Stimulated activated CD4-positive, alpha-beta T cell treated with anti-CD3 and anti-CD28 coated beads, Interleukin-1b, Interleukin-23, amount 100 ng/mL, for 24 hours (primary cell): ENCODE measurements at places on chromosomes 3 and 15.

GRCh38 chr15:28022961-28023360 is 76.2 kb downstream of the OCA2 start:
- no peak for DNase-seq

GRCh38 chr15:58258501-58259292 is 120.5 kb downstream of the AQP9 start:
- DNase-seq, result no peak

- DNase-seq, result no peak
These were observed 167.8 kb upstream of the DPH6 start for GRCh38 chr15:35713733-35714132.

DNA sequence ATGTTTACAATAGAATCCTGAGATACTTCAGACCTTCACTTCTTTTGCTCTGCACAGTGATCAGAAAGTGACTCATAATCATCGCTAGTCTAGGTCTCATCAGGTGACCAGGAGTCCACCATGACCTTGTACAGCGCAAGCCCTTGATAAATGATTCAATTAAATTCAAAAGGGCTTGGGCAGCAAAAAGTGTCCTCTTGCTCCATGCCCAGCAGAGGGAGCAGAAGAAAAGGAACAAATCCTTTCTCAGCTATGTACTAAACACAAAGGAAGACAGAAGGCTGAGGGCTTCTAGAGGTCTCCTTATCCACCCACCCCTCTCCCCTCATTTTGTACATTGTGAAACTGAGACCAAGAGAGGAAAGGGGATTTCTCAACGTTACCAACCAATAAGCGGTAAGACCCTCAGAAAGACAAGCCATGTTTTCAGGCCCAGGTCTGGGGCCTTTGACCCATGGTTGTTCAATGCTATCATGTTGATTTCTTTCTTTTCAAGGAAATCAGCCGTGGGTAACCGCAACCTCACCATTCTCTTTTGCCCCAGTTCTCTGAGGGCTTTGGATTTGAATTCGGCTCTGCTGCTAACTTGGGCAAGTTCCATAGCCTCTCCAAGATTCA is 74.8 kb downstream of the AQP9 start:
- no peak for DNase-seq
